Omental fat pad (tissue), 4 donors: ENCODE measurements at places on chromosomes 16 and 17. TPM values are rescaled to one million over a fixed set of nuclear protein-coding genes. Genes with fewer than 3 reads are reported as not detected.

DNA sequence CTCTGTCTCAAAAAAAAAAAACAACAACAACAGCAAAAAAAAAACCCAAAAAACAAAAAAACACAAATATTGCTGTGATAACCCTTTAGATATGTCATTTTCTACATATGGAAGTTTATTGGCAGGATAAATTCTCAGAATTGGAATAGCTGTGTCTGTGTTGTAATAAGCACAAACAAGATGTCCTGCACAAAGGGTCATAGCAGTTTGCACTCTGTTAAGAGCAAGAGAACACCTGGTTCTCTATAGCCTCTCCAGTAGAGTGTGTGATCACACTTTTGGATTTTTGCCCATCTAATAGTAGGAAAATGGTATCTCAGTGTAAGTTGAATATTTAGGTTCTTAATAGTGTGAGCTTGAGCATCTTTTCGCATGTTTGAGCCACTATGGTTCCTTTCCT, 60.4 kb downstream of the USP43 start:
- DNase-seq, result no peak

Gene KRTAP4-6
- total RNA-seq, result not detected

DNA sequence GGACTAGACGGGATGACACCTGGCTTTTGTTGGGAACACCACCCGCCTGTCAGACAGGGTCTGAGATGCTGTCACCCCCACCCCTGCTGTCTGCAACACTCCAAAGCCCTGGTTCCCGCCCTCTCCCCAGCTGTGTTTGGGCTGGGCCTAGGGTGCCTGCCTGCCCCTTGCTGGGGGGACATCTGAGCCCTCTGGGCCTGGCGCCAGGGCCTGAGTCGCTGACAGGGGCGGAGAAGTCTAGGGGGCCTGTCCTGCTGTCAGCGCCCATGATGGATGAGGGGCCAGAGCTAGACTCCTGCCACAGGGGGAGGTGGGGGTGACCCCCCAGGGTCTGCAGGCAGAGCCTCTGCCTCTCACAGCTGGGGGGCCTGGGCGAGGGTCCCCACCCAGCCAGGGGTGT, 7.6 kb upstream of the PKMYT1 start:
- DNase-seq, result no peak

DNA sequence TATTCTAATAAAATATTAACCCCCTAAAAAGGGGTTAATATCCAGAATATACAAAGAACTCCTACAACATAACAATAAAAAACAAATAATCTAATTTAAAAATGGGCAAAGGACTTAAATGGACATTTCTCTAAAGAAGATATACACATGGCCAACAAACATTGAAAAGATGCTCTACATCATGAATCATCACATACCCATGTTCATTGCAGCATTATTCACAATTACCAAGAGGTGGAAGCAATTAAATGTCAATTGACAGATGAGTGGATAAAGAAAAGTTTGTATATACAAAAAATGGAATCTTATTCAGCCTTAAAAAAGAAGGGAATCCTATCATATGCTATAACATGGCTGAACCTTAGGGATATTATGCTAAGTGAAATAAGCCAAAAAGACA, 36.8 kb downstream of the CPD start:
- no peak for DNase-seq

Gene DNAI2
- total RNA-seq, result not detected

DNA sequence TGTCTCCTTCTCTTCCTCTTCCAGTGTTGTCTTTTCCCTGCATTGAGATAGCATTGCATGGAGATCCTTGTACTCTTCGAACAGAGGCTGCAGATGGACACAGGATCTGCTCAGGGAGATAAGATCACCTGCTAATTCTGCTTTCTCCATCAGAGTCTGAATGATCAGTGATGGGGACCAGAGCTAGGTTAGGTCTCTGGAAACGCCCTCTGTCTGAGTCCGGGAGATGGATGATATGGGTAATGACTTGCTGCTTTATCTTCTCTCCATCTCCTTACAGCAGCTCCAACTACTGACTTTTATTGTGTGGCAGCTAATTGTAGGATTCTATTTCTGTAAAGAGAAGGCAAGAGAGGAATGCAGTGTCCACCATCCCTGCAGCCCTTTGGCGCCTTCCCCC, 435.6 kb downstream of the WWOX start:
- DNase-seq, result no peak

DNA sequence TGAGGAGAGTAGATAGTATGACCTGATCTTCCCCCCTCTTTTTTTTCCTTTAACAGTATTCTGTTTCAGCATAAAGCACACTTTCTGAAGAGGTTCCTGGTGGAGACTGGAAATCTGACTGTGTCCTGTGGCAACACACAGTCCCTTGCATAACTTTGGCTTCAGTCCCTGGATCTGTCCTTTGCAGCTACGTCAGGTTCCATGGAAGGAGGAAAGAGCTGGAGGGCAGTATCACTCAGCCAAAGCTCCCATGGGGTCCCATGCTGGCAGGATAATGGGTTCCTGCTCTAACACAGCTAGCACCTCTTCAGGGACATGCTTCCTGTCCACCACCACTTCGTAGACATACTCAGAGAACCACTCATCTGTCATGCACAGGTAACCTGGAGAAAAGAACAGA, 13.3 kb upstream of the SLC6A4 start:
- no peak for DNase-seq

GRCh38 chr16:71727551-71728324, 3.2 kb upstream of the PHLPP2 start:
- DNase-seq, result no peak

Gene PRSS36
- 8.8 TPM for total RNA-seq

DNA sequence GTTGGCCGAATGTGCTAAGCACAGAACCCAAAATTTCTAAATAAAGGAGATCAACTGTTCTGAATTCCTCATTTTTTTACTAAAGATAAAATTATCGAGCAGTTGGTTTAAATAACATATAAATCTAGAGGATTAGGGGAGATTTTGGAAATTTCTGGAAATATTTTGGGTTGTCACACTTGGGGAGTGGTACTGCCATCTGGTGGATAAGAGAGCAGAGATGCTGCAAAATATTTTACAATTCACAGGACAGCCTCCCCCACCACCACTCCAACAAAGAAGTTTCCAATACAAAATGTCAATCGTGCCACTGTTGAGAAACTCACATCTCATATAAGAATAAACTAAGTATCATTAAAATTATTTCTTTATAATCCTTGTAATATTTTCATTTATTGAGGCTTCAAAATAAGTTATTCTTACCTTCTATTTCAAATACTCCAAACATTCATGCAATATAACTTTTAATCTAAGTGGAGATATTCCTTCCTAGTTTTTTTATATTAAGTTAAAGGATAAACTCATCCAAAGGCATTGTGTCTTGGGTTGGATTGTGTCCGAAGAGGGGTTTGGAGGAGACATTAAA, 17.0 kb upstream of the ABCA8 start:
- DNase-seq, result no peak

Gene SLC22A31
- not detected for total RNA-seq

Gene COX11
- 46.0 TPM for total RNA-seq
